Stimulated activated CD8-positive, alpha-beta memory T cell treated with anti-CD3 and anti-CD28 coated beads, Interleukin-4, amount 100 ng/mL, for 4 hours (primary cell): ENCODE measurements at places on chromosomes 5 and 9.

DNA sequence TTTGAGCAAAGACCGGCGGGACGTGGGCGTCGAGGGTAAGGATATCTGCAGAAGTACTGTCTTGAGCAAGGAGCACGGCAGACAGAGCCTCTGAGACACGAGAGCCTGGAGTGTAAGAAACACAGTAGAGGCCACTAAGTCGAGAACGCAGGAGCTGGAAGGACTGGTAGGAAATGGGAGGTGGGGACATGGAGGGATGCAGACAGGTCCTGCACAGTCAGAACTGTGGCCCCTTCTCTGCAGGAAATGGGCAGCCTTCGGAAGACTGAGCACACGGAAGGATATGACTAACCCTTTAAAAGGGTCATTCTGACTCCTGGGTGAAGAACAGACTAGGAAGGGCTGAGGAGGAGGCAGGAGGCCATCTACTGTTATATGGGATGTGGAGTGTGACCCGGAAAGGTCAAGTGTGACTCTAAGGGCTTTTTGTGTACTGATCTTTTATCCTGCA, 1.4 kb upstream of the CAMSAP1 start:
- no peak for DNase-seq

- no peak for DNase-seq
These were observed 178.7 kb upstream of the NR3C1 start for GRCh38 chr5:143582176-143582575.

DNA sequence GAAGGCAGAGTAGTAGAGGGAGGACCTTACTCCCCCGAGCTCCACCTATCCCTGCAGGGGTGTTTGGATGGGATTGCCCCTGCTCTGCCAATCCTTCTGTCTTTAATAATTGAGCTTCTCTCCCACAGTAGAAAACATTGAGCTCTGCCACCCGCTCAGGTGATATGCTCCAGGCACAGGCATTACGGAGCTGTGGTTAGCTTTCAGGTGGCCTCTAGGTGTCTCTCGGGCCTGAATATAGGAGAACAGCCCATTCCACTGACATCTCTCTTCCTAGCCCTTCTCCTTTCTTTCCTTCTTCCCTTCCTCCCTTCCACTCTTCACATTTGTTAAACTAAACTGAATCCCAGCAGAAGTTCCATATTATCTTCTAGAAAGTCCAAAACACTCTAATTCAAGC, 203.4 kb downstream of the SYK start:
- no peak for DNase-seq

DNA sequence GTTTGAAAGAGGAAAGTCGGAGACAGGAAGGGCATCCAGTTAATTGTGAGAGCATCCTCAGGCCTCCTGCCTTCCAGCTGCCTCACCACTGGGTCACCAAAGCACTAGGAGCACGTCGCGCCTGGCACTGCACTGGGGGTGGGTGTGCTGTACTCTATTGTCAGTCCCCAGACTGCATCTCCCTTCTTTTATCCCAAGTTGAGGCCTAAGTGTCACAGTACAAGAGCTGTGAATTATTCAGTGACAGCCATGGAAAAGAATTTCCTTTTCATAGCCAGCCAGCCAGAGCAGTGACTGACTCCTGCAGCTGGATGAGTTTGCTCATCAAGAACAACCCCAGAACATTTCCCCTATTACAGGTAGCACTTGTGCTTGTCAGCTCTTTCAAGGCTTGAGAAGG, 16.3 kb downstream of the CLTA start:
- no peak for DNase-seq

- no peak for DNase-seq
These were observed 20.4 kb upstream of the RPS14 start for GRCh38 chr5:150469718-150470469.

DNA sequence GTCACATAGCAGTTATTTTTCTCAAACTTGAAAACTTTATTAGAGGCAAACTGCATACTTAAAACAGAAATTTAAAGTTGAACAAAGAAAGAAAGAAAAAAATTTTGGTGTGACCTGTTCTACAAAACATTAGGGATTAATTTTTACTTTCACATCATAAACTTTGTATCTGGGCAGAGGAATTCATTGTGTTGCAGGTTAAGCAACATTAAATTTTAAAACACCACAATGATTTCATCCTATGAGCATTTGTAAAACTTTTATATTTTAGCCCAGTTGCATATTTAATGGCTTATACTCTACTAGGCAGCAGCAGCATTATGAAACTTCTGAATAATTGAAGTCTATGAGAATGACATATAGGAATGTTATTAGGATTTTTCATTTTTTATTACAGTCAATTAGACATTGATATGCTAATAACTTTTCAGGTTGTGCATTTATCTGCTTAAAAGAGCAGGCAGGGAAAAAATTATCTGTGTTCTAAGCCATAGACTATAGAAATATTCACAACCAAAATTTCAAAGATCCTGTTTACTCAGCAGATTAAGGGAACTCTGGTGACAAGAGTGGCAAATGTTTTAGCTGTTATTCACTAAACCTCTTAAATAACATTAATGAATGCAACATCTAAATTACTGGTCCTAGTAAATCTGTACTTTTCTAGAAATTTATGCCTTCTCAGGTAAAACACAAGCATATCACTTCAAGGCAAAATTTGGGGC, 1088.5 kb upstream of the CDH6 start:
- no peak for DNase-seq

- no peak for DNase-seq
These were observed 11.8 kb upstream of the HEXB start for GRCh38 chr5:74673011-74673790.

DNA sequence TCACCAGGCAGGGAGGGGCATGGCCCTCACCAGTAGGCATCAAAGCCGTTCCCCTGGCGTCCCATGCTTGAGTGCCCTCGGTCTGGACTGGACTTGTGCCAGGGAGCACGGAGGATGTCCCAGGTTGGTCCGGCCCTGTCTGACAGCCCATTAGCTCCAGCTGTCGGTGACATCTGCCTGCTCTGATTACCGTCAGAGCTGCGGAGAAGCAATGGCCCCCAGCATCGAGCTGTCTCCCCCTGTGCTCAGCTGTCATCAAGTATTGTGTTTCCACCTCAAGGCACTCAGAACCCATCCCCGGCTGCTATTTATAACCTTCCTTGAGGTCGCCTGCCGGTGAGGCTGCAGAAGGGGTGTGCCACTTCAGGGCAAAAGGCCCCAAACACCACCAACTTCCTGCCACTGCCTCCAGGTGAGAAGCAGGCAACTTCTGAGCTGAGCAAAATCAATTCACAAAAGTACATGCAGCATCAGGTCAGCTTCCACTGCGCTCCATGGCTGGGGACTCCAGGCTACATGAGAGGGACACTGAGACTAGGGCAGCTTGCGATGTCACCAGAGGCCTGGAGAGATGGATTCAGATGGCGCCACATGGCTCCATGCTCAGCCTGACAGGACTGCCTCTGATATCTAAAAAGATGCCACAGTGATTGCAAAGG, 142.7 kb downstream of the C5orf15 start:
- no peak for DNase-seq

DNA sequence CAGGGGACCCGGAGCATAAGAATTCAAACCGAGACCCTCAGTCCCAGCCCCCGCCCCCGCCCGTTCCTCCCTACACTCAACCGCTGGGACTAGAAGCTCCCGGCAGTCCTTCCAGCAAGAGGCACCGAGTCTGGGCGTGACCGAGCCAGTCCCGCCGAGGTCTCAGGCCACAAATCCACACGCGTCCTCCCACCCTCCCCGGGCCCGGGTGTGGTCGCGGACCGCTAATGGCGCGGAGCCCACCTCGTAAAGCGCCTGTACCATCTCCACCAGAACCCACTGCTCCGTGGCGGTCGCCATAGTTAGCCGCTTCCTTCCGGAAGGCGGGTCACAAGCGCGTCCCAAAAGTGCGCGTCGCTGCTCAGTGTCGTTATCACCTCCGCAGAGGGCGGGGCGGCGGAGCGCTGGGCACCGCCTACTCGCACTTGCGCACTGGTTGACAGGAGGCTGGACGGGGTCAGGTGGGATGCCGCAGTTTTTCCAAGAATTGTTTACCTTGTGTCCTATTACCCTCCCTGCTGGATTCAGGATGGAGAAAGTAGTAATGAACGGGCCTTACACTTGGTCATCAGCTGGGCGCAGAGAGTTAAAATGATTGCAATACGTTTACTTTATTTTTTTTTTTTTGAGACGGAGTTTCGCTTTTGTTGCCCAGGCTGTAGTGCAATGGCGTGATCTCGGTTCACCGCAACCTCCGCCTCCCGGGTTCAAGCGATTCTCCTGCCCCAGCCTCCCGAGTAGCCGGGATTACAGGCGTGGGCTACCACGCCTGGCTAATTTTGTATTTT, at the start of gene SPTLC1:
Gene SPTLC1, minus strand, starts transcription at position 343 of the 788 bp plus-strand sequence. Its CDS starts 43 bp downstream, at position 300.
- peak; percentile 83 for DNase-seq

DNA sequence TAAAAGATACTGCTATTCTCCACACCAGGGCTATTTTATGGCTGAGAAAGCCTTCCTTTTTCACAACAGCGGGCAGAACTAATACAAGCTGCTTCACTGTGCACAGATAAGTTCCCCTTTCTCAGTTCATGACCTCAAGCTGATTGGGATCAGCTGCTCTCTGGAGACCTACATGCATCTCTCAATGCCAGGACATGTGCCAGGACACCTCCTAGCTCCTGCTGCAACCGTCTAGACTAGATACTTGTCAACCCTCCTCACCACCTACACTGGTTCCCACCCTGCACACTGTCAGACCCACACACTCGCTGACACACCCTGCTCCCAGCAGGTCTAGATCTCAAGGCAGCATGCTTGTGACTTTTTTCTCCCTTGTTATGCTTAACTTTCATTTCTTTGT, 39.8 kb downstream of the STARD4 start:
- no peak for DNase-seq

GRCh38 chr5:128596071-128596470, 58.0 kb upstream of the FBN2 start:
- no peak for DNase-seq

DNA sequence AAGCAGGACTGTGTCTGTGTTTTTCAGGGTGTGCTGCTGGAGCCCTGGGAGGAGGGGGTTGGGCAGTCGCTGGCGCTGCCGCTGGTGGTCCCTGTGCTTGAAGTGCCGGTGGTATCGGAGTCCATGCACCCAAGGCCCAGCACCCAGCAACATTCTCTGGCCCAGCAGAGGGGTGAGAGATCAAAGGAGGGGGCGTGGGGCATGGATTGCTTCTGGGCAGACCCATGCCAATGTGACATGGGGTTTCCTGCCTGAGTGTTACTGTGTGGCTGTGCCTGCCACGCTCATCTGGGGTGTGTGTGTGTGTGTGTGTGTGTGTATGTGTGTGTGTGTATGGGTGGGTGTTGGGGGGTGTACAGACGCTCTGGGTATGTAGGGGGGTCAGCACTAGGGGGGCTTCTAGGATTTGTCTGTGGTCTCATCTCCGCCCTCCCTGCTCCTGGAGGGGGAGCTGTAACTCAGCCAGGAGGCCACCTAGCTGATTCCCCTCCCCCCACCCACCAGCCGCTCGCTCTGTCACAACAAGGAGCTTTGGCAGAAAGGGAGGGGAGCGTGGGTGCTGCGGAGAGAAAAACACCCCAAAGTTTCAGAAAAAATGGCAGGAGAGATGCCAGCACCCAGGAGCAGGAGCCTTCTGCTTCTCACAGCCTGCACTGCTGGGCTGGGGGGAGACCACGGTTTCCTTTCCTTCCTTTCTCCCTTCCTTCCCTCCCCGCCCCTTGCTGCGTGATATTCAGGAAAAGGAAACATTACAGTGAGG, 35.9 kb upstream of the HSPA9 start:
- no peak for DNase-seq

DNA sequence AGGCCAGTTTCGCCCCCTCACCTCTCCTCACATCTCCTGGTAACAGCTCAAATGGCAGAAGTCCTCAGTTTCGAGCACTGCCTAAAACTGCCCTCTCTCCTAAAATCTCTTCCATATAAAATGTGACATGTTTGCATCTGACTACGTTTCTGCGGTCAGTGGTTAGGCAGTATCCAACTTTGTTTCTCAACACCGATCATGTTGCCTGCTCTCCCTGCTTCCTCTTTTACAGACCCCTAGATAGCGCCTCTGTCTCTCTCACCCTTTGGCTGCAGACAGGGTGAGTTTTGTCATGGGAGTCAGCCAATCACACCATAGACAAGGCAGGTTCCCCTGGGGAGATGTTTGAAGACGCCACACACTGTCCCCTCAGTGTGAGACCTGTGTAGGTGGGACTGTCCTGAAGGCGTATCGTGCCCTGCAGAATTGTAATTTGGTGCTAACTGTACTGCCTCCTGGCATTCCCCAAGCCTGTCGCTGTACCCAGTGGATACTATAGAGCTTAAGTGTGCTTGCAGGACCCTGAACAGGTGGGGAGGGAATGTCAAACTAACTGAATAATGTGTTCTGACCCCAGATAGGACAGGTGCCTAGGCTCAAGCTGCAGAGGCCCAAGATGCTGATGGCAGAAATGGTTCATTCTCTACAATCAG, 1.1 kb downstream of the HEXB start:
- no peak for DNase-seq

DNA sequence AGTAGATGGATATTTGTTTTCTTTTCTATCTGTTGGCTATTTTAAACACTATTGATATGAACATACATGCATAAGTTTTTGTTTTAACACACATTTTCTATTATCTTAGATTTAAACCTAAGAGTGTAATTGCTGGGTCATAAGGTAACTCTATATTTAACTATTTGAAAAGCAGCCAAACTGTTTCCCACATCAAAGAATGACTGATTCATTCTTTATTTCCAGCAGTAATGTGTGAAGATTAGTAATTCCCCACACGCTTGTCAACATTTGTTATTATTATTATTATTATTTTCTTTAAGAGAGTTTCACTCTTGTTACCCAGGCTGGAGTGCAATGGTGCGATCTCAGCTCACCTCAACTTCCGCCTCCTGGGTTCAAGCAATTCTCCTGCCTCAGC, 1495.8 kb downstream of the EFNA5 start:
- DNase-seq = no peak

DNA sequence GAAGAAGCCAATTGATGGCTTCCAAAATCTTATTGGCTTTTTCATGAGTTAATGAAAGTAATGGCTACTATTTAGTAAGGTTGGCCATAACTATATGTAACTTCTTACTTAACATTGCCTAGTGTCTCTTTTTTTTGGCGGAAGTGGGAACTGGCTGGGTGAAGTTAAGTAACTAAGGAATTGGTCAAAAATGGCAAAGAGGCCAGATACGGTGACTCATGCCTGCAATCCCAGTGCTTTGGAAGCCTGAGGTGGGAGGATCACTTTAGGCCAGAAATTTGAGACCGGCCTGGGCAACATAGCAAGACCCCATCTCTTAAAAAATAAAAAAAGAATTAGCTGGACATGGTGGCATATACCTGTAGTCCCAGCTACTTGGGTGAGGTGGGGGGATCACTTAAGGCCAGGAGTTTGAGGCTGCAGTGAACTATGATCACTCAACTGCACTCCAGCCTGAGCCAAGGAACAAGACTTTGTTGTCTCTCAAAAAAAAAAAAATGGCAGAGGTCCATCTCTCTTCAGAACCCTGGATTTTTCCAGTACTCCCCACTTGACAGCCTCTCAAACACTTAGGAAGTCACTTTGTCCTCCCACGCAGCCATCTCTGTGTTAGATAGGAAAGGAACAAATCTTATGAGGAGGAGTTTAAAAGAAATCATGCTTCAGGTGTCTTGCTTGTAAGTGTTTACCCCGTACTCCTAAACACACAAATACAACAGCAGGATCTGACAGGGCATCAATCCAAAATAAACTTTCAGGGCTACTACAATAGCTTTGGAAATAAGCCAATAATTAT, 75.7 kb downstream of the TEK start:
- no peak for DNase-seq

- no peak for DNase-seq
These were observed 333.8 kb upstream of the GRIN3A start for GRCh38 chr9:102072059-102072764.
